HEK293T (cell line): ENCODE measurements at places on chromosomes 5 and 9.

DNA sequence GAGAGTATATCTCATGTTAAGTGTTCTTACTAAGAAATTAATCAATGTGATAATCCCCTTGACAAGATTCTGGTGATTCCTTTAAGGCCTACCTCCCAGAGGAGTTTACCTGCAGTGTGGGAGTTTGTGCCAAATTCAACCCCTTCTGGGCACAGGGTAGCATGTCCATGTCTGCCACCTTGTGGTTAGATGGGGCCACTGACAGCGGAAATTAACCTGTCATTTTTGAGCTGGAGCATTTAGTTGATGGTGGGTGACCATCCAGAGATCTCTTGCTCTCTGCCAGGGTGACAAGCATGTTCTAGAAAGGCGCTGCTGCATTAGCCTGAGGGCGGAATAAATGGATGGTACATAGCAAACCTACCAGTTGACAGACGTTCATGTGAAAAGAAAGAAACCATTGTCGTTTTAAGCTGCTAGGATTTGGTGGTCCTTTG lies 132.2 kb downstream of the FBXO4 start:
- peak; percentile 63 for DNase-seq

DNA sequence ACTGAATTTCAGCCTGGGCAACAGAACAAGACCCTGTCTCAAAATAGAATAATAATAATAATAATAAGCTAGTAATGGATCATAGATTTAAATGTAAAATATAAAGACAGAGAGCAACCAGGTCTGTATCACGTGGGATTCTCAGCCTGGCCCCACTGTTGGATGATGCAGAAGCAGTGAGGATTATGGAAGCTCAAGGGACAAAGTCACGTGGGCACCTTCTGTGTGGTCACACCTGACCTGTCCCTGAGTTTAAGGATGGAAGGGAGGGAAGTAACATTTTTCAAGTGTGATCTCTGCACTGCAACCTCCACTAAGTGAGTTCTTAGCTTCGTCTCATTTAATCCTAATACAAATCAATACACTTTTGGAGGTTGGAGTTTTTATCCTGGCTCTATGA lies 212.5 kb upstream of the IER5L start:
- no peak for DNase-seq

- no peak for DNase-seq
These were observed 411.0 kb upstream of the WWC1 start for GRCh38 chr5:167880420-167880819.

GRCh38 chr9:94821098-94821887 lies 94.8 kb downstream of the AOPEP start:
- DNase-seq, result no peak

DNA sequence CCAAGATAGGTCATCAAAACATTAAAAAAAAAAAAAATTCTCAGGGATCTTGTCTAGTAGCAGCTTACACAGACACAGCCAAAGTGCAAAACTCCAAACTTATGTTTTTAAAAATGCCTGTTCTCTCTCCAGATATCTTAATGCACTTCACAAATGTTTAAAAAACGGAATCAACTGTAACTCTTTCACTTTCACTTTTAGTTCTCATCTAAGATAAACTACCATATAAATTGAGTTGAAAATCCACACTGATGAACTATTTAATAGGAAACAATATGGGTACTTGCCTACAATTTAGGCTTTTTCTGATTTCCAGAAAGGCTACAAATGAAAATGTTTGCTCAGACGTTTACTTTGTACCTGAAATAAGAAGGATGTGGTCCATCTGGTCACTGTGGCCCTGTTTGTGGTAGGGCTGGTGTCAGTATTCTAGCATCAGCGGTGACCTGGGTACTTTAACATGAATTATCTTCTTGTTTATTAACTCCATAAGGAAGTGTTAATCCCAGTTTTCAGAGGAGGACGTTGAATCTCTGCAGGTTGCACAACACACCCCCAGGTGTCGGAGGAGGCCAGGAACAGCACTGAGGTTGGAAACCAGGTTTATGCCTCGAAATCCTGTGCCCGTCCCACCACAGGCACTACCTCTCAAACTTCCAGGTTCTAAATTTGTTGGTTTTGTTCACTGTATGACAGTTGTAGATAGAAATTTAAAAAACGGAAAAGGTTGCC lies 13.3 kb upstream of the LPCAT1 start:
- no peak for DNase-seq

DNA sequence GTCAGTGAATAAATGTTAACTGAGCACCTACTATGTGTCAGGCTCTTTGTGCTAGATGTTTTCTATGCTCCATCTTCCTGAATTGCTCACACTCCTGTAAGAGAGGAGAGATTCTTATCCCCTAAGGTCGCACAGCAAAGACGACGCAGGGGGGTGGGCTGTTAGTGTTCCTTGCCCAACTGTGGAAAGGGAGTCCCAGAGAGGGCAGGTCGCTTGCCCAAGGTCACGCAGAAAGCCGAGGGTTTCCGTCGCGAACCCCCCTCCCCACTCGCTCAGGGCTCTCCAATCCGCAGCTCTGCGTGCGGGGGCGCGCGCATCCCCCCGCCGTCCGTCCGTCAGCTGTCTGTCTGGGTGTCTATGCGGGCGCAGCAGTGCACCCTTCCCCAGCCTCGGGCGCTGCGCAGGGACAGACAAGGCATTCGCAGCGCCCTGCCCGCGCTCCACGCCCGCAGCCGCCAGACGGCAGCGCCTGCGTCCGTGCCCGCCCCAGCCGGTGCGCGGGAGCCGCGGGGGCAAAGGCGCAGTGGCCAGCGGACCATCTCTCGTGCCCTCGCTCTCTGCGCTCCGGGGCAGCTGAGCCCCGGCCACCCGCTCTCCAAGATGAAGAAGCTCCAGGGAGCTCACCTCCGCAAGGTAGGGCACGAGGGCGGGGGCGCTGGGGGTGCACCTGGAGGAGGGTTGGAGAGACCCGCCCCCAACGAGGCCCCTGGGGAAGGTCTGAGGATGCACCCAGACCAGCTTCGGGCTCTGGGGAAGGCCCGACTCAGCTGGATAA lies at the start of gene SLC6A7:
TSS of gene SLC6A7 (plus strand) at position 335 of the 775 bp plus-strand sequence. CDS start at position 601, 266 bp downstream.
- no peak for DNase-seq

- peak; percentile 12 for DNase-seq
These were observed 205.4 kb downstream of the SPATA31A6 start for GRCh38 chr9:42388846-42389245.
